ENCODE measurements at places on chromosomes 2 and 18.

DNA sequence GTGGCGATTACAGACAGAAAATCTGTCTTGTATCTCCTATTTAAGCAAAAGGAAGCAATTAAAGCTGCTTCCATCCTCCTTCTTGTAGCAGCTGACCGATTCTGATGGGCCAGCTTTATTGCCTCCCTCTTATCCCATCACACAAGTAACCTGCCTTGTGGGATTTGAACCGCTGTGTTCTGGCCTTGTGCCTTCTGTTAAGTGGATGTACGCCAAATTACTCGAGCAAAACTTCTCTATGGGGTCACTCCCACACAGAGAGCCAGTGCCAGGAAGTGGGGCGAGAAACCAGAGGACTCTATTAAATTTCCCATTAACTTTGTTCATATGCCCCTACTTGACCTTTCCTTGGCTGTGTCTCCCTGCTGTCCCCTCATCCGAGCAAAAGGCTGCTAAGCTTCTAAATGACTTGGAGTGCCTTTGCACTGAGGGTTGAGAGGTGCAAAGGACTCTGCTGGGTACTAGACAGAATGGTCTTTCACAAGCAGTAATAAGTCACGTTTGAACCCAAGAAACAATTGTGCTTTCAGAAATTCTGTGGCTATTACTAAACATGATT is 672.5 kb downstream of the MBD2 start:
- DNase-seq = no peak

DNA sequence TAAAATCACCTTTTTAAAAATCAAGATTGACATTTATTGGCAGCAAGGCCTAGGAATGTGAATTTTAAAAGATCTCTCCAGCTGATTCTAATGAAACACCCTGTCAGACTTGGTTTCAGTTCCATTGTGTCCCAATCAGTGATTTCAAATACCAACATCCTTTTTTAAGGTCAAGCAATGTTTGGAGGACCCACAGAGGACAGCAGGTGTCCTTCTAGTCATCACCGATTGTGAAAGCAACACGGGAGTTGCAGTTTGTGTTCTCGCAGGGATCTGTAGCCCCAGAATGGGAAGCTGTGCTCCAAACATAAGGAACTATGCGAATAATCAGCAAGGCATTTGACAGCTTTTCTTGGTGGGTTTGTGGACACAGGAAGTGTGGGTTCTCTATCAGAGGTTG is 4.5 kb upstream of the KIDINS220 start:
- no peak for DNase-seq

DNA sequence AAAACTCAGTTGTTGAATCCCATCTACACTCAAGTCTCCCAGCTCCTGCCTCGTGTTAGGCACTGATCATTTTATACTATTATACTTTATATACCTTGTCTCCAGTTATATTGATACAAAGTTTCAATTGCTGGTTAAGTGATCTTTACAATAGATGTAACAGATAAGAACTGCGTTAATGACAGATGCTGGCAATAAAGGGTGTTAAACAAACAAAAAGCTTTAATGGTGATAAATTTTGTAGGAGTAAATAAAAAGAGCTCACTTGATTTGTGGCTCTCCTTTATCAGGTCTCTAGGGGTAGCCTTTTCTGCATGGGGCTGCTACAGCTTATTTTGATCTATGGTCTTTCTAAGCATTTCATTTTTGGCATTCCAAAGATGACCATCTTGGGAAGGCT is 106.9 kb upstream of the GAREM1 start:
- no peak for DNase-seq

- DNase-seq = no peak
Measured at GRCh38 chr2:58293056-58293455, 51.9 kb upstream of the FANCL start.

DNA sequence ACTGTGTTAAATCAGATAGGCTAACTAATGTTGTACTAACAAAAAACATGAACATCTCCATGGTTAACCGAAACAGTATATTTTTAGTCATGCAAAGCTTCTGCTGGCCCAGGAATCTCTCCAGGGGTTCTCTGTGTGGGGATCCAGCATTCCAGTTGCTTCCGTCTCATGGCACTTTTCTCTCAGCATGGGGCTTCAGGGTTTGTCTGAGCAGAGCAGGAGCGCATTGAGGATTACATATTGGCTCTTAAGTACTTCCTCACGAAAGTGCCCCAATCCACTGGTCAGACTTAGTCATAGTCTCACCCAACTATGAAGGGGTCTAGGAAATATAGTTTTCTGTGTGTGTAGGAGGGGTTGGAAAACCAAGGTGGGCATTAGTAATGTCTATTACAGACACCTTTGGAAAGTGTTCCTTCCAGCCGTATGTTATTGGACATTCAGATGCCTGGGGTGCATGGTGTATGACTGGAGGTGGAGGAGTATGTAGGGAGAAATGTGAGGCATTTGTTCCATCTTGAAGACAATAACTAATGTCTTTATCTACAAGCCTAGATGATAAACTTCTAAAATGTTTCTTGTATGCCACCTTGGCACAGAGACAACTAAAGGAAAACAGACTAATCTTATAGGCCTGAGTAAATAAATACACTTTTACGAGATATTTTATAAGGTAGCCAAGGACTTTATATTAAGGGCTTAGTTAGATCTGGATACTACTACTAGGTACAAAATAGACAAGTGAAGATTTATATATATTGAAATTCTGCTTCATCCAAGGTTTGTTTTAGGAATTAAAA is 123.8 kb upstream of the ZEB2 start:
- DNase-seq = no peak

- DNase-seq = no peak
Measured at GRCh38 chr2:110675679-110676078, 2.2 kb downstream of the BUB1 start.

DNA sequence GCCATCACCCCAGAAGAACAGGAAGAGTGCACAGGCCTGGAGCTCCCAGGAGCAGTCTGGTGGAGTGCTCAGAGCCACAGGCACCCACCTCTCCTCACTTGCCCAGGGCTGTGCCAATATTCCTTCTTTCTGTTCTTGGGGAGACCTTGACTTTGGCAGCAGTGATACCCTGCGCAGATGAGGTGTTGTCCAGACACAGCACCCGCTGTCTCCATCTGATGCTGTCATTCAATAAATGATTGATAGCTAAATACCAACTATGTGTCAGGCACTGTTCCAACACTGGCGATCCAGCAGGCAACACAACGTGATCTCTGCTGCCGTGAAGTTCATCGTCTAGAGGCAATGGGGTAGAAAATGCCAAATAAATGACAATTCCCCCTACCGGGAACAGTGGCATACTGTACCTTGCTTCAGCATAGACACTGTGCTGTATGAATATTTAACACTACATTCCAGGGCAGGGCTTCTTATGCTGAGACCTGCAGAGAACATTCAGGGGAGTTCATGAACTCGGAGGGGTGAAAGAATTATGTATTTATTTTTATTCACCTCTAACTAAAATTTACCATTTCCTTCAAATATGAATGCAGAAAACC is 320.5 kb upstream of the NCKAP5 start:
- no peak for DNase-seq

DNA sequence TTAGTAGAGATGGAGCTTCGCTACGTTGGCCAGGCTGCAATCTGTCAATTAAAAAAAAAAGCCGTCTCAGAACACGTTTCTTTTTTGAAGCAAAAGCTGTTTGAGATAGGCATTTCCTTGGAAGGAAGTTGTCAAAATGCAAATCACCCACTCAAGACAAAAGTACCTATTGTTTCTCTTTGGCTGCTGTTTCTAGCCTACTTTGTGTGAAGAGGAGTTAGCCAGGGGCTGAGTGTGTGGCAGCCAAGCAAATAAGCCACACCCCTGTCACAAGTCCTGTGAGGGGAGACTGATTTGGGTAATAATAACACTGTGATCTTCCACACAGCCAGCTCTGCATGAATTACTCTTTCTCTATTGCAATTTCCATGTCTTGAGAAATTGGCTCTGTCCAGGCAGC is 47.4 kb upstream of the CDCA7 start:
- DNase-seq = no peak

DNA sequence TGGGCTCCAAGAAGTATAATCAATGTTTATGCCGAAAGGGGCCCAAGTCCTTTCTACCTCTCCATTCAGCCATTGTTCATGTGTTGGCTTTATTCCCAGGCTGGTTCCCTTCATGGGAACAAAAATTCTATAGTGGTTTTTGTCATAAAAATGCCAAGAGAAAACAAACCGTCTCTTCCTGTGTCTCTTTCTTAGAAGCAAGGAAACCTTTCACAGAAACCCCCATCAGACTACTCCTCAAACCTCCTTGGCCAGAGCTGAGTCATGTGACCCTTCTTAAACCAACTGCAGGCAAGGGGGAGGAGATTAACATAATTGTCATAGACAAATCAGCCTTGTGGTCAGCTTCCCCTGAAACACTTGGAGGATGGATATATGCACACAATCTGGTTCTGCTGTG is 75.1 kb upstream of the TANK start:
- DNase-seq = no peak

DNA sequence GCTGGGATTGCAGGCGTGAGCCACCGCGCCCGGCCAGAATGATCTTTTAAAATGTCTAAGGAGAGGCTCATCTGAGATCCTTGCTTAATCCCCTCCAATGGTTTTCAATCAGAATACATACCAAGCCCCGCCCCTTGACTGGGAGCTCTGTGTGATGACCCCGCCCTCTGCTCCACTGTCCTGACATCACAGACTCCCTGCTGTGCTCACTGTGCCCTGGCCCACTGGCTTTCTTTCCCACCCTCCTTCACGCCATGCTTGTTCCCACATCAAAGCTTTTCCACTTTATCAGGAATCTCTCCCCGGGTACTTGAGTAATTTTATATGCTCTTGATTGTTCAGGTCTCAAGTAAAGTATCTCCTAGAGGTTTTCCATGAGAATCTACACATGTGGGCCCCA is 762.3 kb upstream of the ID2 start:
- no peak for DNase-seq

DNA sequence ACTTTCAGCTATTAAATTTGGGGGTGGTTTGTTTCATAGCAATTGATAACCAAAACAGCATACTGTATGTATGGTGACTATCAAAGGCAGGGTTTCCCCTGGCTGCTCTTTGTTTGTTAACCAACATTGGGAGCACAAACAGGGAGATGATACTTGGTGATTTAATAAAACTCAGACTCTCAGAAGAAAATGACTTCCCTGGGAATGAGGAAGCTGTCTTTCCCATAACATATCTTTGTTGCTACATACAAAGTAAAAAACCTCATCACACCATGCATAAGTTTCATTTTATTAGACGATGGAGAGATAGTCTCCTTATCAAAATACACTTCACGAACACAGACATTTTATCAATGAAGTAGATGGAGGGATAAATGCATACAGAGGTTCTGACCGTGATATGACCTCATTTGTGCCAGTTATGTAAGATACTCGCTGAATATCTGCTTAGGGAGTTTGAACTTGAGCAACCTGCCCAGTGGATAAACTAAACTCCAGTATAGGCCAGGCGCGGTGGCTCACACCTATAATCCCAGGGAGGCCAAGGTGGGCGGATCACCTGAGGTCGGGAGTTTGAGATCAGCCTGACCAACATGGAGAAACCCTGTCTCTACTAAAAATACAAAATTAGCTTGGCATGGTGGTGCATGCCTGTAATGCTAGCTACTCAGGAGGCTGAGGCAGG is 3.8 kb upstream of the NFE2L2 start:
- no peak for DNase-seq

DNA sequence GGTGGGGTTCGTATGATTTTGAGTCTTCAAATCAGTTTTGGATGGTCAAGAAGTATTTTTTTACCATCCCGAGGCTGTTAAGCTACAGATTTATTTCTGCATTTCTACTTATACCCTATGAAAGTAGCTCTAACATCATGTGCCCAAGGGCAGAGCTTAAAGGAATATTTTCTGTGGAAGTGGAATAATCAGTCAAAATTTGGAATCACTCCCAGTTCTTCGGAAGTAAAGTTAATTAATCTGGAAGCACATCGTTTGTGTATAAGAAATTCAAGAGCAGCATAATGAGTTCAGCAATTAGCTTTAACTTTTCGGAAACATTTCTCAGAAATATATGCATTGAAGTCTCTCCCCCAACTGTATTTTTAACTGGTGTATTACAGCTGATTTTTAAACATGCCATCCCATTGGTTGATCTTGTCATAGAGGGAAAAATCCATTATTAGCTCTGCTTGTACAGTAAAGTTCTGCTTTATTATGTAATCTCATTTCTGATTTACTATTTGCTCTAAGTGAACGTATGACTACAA is 510.1 kb downstream of the DCC start:
- DNase-seq = no peak

DNA sequence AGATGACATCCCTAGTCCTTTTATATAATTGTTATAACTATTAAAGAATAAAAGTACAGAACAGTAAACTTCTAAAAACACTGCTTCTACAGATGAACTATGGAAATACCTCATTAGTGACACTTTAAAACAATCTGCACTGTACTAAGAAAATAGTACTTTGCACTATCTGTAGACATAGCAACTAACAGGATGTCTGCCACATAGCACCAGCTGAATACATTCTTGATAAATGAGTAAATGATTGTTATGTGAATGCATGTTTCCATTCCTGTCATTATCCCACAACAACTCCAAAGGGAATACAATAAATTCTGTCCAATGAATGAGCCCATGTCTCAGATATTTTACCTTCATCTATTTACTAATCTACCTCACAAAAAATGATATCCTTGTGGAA is 115.3 kb upstream of the SLC35G4 start:
- DNase-seq = no peak
